ENCODE measurements at places on chromosomes 7 and 10.

DNA sequence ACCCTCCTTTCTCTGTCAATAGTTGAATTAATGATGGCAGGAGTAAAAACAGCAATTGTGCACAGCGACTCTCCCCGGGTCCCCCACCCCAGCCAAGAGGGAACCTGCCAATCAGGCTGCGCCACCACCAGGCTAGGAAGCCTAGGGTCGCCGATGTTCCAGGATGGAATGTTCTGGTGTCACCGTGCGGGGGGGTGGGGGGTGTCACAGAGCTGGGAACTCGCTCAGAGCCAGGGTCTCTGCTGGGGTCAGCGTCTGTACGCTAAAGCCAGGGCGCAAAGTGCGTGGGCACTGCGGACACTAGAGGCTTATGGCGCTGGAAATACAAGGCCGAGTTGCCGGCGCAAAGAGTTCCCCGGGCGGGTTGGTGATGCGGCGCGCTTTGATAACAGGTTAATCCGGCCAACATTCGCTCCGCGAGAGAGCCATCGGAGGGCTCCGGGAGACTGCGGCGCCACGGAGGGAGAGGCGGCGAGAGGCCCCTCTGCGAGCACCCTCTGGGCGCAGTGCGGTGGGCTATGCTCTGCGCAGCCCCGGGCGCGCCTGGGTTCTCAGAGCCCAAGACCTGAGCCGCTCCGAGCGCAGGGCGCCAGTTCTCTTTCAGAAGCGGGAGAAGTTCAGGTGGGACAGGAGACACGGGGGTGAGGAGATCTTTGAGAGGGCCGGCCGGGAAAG is 192.3 kb downstream of the EMX2 start:
- DNase-seq = no peak

GRCh38 chr10:123997486-123998196 is 95.8 kb downstream of the CHST15 start:
- no peak for DNase-seq

DNA sequence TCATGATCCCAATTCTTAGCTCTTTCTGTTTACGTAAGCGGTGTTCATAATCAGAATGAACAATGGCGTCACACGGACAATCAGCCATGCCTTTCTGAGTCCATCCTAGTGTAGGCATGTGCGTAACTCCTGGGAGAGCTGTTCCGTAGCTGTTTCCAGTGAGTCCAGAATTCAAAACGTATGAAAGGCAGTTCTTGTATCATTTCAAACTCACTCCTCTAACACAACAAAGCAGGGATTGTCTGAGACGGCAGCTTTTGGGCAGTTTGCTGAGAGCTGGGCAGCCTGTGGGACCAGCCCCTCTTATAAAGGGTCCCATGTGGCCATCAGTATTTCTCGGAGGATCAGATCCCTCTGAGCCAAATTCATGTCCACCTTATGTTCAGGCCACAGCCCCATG is 43.4 kb downstream of the PSPH start:
- DNase-seq = no peak

DNA sequence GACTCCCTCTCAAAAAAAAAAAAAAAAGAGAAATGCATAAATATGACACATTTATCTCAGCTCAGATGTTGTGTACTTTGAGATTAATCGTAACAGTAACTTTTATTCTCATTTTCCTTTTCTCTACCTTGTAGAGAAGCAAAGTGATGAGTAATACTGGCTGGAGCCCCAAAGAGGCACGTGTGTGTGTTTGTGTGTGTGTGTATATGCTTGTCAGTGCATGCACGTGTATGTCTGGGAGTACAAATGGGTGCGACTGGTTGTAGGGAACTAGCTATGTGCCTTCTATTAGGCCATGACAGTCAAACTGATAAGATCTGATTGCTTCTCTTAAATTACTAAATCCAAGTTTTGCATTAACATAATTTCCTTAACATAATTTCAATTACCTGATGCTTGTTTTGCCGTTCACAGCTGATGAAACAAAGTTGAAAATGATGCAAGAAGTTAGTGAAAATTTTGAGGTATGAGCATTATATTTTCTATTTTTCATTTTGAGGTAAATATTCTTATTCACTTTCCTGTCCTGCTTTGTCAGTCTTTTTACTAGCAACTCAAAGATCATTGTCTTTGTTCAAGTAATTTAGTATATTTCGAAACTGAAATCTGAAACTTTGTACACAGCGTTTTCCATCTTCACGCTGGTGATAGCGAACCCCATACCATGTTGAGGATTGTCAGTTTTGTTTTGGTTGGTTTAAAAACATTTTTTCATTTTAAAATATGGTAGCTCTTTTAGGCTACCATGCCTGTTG is 3.4 kb downstream of the TRRAP start:
- no peak for DNase-seq

- DNase-seq = no peak
These were observed 38.6 kb downstream of the STEAP4 start for GRCh38 chr7:88268051-88268450.

DNA sequence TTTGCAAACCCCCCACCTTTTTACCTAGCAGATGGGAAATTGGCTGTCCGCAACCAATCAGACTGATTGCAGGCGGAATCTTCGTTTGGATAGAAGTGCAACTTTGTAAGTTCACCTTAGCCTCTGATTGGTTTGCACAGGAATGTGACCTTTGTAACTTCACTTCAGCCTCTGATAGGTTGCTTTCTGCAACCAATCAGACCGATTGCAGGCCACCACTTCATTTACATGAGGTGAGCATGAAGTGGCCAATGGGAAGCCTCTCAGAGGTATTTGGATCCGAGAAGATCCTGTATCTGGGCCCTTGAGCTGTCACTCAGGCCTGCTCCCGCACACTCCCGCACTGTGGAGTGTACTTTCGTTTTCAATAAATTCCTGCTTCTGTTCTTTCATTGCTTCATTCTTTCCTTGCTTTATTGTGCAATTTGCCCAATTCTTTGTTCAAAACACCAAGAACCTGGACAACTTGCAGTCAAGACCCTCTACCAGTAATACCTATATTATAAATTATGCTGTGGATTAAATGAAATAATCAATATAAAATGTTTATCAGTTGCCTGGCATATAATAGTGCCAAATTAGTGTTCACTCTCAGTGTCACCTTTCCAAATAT is 491.4 kb downstream of the PLXNA4 start:
- no peak for DNase-seq

GRCh38 chr10:132722394-132723329 is 63.3 kb downstream of the NKX6-2 start:
- no peak for DNase-seq

GRCh38 chr10:87761153-87761552 is 56.9 kb downstream of the ATAD1 start:
- no peak for DNase-seq

DNA sequence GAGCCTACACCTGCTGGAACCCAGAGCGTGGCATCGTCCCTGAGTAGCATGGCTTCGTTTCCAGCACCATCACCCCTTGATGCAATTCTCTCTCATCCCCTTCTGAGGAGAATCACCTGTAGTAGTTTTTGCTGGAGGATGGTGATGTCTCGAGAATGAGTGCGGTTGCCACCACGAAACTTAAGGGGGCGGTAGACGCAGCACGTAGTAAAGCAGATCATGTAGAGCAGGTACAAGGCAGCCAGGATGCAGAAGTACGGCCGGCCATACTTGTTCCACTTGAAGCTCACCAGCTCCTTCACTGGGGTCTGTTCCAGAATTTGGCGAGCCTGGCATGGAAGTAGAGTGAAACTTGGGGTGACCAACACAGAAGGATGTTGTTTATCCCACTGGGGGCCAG is 8.1 kb downstream of the TRPV5 start:
- DNase-seq = no peak

DNA sequence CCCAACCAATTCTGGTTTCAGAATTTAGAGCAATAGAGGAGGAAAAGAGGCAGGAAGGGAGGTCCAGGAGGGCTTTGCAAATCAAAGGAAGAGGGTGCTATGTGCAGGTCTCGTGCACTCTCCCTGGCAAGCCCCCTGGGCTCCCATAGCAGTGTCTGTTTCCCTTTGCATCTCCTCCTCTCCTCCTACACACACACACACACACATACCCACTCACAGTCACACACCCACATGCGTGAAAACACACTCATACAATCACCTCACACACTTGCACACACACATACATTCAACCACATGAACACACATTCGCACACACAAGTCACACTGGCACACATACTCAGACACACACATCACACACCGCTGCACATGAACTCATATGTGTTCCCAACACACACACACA is 105.3 kb downstream of the OAT start:
- DNase-seq = no peak

- DNase-seq = no peak
These were observed 72.5 kb upstream of the EGFR start for GRCh38 chr7:54946271-54946670.

DNA sequence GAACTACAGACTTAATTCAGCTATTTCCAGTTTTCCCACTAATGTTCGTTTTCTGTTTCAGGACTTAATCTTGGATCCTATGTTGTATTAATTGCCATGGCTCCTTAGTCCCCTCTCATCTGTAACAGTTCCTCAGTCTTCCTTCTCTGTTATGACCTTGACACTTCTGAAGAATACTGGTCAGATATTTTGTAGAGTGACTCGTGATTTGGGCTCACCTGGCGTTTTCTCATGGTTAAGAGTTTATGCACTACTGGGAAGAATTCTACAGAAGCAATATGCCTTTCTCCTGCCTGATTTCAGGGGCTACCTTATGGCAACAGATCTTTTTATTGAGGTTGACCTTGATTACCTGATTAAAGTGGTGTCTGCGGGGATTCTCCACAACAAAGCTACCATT is 239.4 kb downstream of the CHCHD3 start:
- DNase-seq = no peak

- no peak for DNase-seq
These were observed 7.9 kb downstream of the NXPH1 start for GRCh38 chr7:8441106-8441965.

GRCh38 chr7:92331508-92331907 is 85.7 kb downstream of the ANKIB1 start:
- DNase-seq = no peak

- no peak for DNase-seq
These were observed 171.9 kb downstream of the USP6NL start for GRCh38 chr10:11439523-11440053.

- DNase-seq = no peak
These were observed 174.4 kb upstream of the LYZL2 start for GRCh38 chr10:30803892-30804322.

- DNase-seq = no peak
These were observed 233.7 kb upstream of the PTN start for GRCh38 chr7:137577184-137577583.

DNA sequence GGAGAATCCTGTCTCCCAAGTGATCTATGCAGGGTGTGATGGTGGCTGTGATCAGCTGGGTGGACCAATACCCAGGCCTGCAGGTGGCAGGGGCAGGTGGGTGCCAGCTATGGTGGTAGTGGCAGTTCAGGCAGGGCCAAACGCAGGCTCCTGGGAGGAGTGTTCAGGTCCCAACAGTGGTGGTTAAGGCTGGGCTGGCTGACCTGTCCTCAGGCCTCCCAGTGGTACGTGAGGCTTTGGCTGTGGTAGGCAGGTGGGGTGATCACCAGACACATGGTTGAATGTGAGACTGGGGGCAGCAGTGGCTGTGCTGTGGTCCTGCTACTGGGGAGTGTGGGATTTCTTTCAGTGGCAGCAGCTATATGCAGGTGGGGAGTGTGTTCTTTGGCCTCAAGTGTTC is 126.7 kb upstream of the STARD3NL start:
- no peak for DNase-seq

DNA sequence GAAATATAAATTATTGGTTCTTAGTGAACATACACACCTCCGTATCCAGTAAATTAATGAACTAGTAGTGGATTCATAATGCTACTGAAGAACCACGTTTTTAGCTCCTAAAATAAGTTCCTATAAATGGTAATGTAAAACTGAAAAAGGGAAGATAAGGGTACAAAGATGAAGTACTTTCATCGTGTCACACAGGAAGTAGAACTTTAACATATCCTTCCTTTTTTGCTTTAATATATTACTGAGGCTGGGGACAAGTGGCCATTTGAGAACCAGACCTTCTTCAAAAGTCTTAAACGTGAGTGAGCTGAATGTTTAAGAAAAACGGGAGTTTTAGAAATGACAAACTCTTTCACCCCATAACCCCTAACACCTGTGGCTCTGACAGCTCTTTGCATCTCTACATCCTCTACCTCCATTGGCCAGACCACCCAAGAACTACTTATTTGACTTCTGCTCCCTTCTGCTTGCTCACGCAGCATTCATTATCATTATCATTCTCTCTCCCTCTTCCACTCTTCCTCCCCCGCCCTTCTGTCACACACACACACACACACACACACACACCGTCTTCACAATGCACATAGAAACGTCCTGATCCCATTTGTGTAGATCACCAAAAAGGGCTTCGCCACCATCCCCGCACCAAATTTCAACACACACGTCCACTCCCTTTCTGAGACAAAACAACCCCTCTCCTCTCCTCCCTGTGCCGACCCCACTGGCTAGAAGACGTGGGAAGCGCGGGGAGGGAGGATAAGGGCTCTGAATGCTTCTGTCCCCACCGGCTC is 677 bp downstream of the SKAP2 start:
- DNase-seq = no peak

GRCh38 chr10:112126901-112127300 is 56.7 kb downstream of the GPAM start:
- no peak for DNase-seq

All from left lung (tissue), 14 donors.